LHCN-M2 (cell line): ENCODE measurements at places on chromosomes 12 and 14.

DNA sequence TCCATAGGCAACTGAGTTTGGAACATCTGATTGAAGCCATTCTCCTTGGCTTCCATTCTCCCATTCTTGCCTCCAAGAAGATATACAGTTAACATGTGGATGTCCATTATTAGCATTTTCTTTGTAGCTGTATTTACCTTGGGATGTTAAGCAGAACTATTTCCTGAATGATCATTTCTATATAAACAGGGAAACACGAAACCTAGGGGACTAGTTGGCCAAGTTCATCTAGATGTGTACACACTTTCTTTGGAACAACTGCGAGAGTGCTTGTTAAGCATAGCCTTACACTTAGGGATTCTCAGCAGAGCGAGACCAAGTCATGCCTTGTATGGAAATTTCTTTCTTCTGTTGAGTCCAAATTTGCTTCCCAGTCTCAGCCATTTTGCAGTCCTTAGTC is 42.1 kb downstream of the DRAM1 start:
- no peak for DNase-seq

DNA sequence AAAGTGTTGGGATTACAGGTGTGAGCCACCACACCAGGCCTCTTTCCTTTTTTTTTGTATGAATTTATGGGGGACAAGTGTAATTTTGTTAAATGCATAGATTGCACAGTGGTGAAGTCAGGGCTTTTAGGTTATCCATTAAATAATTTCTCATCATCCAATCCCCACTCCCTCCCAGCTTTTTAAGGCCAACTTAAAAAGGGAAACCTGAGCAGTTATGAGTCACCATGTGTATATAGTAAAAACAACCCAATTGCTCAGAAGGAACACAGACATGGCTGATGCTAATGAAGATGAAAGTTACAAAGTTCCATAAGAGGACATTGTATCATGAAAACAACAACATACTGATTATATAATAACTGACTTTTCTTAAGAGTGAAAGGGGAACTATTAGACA is 25.6 kb upstream of the ARID2 start:
- DNase-seq: peak; percentile 53

- DNase-seq: no peak
Measured at GRCh38 chr14:73402579-73402978, 55.8 kb downstream of the NUMB start.

- DNase-seq: no peak
Measured at GRCh38 chr14:51677266-51677665, 25.6 kb downstream of the FRMD6 start.

- DNase-seq: no peak
Measured at GRCh38 chr14:105541218-105541875, 15.0 kb downstream of the TMEM121 start.

DNA sequence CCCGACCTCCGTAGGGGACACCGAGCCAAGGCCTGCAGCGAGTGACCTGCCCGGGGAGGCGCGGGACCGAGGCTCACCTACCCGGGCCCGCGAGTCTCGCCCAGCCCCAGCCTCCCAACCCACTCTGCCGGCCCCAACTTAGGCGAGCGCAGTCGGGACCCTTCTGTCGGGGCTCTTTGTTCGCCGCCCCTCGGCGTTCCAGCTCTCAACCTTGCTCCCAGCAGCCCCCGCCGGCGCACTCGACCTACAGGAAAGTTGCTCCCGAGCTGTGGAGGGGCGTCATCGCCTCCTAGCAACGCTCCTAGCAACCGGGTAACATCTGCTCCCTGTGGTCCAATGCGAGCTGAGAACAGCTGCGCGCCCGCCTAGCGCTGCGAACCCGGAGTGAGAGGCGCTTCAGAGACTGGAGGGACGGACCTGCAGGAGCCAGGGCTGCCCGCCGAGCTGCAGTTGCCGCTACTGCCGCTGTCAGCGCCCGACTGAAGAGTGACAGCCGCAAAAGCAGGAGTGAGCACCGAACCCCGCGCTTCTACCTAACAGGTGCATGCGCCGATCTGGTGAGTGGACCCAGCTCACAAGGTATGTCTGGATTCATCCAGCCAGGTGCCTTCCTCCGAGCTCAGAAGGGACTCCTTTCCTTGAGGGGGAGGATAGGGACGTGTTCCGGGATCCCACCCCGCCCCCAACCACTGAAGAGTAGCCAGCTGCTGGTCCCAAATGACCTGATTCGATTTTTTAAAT is 355.0 kb downstream of the SNAPC1 start:
- peak; percentile 60 for DNase-seq

GRCh38 chr12:29644536-29645162 is 139.1 kb downstream of the TMTC1 start:
- DNase-seq: no peak

DNA sequence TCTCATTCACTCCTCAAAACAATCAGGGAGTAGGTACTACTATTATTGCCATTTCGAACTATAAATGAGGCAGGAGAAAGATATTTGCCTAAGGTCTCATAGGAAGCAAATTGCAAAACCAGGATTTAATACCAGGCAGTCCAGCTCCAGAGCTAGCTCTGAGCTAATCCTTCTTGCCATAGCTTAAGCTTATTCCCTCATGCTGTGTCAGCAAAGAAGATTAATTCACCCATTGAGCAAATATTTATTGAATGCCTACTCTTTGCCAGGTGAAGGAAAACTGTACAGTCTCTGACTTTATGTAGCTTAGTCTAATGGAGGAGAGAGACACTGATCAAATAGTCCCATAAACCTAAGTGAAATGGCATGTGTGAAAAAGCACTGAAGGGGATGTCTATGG is 19.5 kb downstream of the KCNA5 start:
- no peak for DNase-seq

DNA sequence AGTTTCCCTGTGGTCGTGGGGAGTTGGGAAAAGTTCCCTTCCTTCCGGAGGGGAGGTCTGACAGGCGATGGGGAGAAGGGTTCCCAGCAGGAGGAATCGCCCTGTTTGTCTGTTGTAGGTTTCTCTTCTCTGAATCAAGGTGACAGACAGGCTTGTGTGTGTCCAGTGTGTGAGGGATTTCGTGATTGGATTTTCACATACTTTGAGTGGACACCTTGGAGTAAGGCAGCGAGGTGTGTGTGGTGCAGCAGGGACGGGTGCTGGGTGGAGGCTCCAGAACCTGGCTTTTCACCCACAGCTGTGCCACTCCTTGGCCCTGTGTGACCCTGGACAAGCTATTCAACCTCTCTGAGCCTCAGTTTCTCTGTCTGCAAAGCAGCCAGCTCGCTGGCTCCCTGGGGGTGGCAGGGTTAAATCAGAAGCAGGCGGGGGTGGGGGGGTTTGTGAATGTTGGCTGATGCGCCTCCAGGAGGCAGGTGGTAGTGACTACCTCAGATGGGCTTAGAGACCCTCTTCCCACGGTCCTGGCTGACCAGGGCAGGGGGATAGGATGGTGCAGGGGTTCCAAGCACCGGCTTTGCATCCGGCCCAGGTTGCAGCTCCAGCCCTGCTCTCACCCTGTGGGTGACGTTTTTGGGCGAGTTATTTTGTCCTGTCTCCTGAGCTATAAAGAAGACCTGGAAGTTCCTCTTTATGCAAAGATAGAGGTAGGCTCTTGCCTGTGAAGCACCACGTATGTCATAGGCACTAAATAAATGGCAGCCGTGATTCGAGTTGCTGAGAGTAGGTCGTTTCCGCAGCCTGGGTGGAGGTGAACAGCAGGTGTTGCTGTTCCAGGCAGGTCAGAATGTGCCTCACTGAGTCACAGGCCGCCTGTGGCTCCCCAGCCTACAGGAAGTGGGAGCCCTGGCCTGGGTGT is 679 bp downstream of the BDKRB2 start:
- DNase-seq: no peak

DNA sequence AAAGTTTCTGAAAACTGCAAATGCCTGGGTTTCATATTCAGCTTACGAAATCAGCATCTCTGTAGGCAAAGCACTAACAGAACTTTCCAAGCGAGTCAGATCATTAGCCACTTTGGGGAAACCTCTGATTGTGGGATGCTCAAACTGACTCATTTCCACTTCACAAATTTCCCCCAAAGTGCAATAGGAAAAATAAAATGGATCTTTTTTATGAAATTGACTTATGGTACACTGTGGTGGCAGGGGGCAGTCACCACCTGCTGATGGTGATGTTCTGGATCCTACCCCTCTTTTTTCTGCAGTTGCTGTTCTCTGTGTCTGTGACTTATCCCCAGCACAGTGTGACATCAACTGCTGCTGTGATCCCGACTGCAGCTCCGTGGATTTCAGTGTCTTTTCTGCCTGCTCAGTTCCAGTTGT is 5.6 kb downstream of the TCTN1 start:
- peak; percentile 37 for DNase-seq

- no peak for DNase-seq
Measured at GRCh38 chr12:76256904-76257303, 91.3 kb downstream of the BBS10 start.

DNA sequence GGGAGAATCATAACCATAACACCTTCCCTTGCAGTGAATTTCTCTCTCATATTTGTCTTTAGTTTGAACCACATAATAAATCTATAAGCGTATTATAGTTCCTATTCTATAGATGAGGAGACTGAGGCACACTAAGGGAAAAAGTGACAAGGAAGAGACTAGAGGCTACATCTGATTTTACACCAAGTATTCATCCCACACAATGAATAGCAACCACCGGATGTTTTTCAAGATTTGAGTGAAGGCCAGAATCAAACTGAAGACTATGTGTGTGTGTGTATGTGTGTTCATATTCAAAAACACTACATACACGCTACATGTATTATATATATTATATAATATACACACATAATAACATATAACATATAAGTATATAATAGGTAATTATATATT is 4.7 kb downstream of the ASB2 start:
- DNase-seq: no peak

- no peak for DNase-seq
Measured at GRCh38 chr12:44848703-44849085, 27.4 kb downstream of the NELL2 start.

- DNase-seq: no peak
Measured at GRCh38 chr12:128314611-128315010, 47.6 kb downstream of the TMEM132C start.

- no peak for DNase-seq
Measured at GRCh38 chr12:127143020-127143419, 1124.0 kb upstream of the TMEM132C start.

- DNase-seq: no peak
Measured at GRCh38 chr12:52513736-52514135, 6.5 kb downstream of the KRT5 start.

- DNase-seq: no peak
Measured at GRCh38 chr12:92194561-92194960, 48.9 kb upstream of the BTG1 start.

DNA sequence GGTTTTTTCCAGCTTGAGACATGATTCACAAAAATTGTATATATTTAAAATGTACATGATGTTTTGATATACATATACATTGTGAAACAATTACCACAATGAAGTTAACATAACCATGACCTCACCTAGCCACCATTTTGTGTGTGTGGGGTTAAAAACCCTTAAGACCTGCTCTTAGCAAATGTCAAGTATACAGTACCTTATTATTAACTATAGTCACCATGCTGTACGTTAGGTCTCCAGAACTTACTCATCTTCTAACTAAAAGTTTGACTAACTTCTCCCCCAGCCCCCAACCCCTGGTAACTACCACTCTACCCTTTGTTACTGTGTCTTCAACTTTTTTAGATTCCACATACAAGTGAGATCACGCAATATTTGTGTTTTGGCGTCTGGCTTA is 52.6 kb downstream of the EIF2S3B start:
- no peak for DNase-seq

- no peak for DNase-seq
Measured at GRCh38 chr14:49297102-49297501, 289.1 kb downstream of the RPS29 start.

GRCh38 chr14:96204151-96205058 is at the start of gene BDKRB2:
TSS of gene BDKRB2 (plus strand) at chr14:96204839. CDS start at chr14:96237108, 32,269 bp downstream.
- peak; percentile 48 for DNase-seq

DNA sequence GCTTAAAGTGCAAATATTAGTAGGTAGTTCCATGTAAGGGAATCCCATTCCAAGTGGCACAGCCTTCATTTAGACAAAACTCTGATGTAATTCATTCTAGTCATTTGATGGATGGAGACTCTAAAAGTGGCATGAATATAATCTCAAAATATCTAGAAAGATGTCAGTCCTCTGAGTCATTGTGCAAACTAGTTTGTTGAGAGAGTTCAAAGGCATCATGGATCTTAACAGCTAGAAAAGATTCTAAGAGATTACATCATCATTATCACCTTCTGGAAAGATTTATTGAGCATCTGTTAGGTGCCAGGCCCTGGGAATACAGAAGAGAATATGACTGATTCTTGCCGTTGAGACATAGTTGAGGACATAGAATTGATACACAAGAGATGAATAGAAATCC is 30.7 kb downstream of the CRADD start:
- peak; percentile 54 for DNase-seq

DNA sequence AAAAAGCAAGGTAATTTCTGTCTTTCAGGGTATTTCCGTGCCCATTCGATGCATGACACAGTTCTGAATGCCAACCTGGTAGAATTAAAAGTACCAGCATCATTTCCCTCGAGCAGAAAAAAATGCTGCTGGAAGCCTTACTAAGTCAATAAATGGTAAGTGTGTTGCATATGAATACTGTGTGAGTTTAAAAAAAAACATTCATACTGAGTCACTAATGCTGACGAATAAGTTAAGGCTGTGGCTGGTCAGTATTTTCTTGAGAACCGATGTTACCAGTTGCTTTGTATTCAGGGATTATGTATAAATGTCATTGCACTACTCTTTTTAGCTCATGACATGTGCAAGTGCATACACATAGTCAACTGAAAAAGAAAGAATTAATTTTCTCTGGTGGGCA is 710.2 kb downstream of the TRHDE start:
- DNase-seq: no peak

DNA sequence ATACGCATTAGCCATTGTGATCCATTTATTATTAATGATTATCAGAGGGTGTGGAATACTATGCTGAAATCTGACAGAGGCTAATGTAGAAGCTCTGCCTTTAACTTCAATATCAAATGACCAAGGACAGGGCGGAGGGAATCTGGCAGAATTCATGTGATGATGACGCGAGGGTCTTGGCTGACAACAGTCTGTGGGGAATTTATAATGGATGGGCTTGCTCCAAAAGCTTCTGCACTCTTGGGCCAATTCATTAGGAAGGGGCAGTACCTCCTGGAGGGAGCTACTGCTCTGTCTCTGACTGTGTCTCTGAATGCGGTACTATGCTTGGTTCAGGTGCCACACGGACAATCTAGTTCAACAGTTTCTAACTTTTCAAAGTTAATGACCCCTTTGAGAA is 46.2 kb downstream of the GALNT8 start:
- no peak for DNase-seq

DNA sequence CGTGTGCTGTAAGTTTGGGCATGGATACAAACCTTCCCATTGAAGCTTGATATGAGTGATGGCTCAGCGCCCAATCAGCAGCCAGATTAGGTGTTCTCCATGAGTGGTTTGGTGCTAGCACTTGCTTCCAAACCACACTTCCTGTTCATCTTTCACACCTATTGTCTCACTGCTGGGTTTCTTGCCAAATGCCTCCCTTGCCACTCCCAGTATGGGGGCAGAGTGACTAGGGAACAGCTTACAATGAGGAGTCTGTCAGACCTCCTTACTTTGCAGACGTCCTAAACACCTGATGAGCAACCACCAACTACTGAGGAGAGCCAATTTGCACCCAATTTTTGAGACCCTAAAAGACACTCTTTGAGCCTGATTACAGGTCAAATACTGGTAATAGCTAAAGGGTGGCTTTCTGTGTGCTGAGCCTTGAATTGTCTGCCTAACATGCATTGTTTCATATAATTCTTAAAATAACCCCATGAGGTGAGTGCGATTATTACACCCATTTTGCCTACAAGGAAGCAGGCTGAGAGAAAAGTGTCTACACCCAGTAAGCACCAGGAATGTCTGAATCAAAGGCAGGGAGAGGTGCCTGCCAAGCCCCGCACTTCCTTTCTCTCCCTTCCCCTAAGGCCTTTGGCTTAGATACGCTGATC is 48.4 kb upstream of the FOS start:
- DNase-seq: no peak
